ENCODE measurements at places on chromosomes 3 and 15.

GRCh38 chr3:11532931-11533391, 110.8 kb downstream of the VGLL4 start:
- DNase-seq = no peak

DNA sequence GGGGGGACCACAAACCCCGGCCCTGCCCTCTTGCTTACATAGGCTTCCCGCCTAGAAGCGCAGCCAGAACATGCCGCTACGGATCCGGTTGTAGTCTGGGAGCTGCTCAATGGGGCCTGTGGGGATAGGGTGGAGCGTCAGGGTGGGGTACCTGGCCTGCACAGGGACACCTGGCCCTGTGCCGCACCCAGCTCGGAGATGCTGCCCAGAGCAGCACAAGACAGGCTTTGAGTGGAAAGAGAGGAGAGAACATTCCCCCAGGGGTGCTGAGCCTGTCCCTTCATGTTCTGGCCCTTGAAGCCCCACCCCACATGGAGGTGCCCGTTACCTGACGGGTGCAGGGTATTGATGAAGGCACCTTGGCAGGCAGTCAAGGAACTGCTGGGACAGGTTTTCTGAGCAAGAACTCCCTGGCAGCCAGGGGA, 4.0 kb upstream of the COL7A1 start:
- no peak for DNase-seq

DNA sequence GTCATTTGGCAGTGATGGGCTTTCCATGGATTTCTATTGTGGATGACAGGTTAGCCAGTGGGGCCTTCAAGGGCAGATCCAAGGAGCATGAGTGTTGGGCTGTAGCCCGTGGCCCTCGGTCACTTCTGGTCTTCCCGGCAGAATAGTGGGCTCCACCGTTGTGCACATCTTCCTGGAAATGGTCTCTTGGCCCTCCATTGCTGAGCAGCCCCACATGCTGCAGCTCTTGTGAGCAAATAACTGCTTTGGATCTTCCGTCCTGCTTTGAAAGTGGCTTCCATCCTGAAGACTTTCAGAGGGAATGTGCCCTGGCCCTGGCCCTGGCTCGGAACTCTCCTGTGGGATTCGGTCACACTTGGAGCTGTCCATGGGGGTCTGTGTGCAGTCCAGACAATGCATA, 102.8 kb downstream of the SNRPN start:
- no peak for DNase-seq

DNA sequence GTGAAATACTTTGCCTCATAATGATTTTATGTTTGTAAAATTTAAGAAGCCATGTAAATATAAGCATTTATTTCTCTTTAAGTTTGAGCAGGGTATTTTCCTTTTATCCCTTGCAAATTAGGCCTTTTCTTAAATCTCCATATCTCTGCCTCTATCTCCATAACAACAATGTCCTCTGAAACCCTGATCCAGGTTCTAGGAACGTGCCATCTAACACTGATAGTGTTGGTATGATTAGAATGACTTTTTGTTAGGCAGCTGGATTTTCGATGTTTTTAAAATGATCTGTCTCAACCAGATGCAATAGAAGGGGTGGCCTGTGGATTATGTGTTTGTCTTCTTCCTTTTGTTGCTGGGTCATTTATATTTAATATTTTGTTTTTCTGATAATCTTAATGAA, 77.9 kb downstream of the TRPC1 start:
- DNase-seq = no peak

DNA sequence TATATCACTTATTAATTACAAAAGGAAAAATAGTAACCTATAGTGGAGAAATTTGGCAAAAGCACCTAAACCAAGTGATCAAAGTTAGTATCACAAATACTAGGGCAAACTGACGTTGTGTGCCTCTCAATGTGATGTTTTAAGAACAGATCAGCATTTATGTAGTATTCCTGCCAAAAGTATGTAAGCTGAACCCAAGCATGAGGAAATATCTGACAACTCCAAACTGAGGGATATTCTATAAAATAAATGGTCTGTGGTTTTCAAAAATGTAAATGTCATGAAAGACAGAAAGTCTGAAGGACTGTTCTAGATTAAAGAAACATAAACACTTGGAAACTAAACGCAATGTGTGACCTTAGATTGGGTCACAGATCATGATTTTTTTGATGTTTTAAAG, 34.3 kb upstream of the PIK3CA start:
- DNase-seq = no peak

GRCh38 chr3:4474683-4475490, 7.8 kb upstream of the SUMF1 start:
- no peak for DNase-seq

DNA sequence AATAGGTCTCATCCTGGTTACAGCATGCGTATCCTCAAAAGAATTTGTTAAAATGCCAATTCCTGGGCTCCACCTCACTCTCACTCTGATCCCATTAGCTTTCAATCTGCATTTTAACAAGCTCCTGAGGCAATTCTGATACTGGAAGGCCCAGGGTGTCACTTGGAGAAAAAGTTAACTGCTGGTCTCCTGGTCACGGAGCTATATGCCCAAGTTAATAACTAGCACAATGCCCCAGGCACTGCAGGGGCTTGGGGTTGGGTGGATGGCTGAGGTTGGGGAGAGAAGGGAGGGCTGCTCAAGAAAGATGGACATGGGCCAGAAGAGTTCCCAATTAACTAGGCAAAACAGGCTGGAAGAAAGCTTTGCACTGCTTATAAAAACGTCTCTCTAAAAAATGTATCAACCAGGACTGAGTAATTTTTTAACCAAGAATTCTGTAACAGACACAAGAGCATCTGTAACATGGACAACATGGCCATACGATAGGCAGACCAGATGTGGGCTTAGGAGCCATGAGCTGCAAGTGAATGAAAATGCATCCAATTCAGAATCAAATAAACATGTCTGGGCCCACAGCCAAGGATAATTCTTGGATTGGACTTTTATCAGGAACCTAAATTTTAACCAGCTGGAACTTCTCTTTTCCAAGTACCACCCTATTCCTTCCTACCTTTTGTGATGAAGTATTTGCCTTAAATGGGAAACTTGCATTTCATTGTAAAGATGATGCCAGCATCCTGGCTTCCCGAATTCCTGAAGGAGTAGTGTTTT, 4.2 kb downstream of the IL17RD start:
- DNase-seq = no peak

DNA sequence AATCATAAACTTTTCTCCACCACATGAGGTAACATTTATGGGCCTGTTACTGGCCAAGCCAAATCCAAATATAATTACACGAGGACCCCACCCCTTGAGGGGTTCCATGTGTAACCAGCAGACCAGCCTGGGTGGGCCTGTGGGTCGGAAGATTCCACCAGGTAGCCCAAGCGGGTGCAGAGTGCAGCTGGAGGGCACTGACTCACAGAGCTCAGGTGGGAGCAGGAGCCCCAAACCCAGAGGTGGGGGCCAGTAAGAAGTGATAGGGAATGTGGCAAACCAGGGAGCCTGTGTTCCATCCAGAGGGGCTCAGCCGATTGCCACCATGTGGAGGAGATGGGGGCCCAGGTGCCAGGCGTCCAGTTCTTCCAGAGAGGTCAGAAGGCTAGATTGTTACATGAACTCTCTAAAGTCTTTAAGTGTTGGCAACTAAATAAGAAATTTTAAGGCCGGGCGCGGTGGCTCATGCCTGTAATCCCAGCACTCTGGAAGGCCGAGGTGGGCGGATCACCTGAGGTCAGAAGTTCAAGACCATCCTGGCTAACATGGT, 2.6 kb downstream of the GP9 start:
- DNase-seq = no peak

- DNase-seq = no peak
Measured at GRCh38 chr3:40862946-40863345, 336.4 kb upstream of the CTNNB1 start.

DNA sequence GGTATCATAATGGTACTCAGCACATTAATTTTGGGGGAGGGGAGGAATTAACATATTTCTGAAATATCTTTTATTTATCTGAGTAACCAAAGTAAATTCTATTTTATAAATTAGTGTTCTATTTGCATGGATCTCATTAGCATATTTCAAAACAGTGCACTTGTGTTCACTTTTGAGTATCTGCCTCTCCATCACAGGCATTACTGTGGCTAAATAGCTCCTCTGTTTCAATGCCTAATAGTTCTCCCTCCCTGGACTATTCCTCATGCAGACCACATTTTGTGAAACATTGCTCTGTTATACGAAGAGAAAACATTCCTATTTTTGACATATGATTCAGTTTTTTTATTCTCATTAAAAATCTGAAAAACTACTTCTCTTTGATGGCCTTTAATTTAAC, 1127.8 kb downstream of the TUSC7 start:
- no peak for DNase-seq

DNA sequence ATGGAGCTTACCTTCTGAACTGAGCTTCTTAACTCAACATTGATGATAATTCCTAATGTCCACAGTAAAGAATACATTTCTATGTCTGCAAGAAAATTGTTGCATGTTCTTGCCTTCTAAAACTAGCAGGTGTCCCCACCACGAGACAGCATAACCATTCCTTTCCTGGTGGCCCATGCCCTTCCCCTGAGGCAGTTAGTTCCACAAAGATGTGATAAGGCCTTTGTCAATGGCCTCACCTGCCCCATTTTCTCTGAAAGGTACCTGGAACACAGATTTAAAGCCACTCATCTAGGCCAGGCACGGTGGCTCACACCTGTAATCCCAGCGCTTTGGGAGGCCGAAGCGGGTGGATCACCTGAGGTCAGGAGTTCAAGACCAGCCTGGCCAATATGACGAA, 21.0 kb upstream of the HTR3E start:
- no peak for DNase-seq
